ENCODE measurements at places on chromosomes 11 and 22.

- no peak for DNase-seq
Observed at GRCh38 chr11:35303596-35304385, 115.6 kb downstream of the SLC1A2 start.

- no peak for DNase-seq
Observed at GRCh38 chr11:130163346-130164220, 4.0 kb downstream of the ST14 start.

DNA sequence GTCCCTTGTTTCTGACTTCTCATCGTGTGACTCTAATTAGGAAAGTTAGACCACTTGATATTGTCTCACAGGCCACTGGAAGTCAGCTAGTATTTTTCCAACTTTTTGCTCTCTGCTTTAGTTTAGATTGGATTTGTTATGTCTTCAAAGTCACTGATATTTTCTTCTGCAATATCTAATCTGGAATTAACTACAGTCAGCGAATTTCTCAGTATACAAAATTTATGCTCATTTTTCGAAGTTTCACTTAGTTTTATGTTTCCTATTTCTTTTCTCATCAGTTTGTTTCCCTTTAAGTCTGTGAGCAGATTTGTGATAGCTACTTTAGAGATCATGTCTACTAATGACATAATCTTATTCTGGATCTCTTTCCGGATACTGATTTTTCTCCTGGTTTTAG, 1027.2 kb upstream of the CNTN5 start:
- no peak for DNase-seq

DNA sequence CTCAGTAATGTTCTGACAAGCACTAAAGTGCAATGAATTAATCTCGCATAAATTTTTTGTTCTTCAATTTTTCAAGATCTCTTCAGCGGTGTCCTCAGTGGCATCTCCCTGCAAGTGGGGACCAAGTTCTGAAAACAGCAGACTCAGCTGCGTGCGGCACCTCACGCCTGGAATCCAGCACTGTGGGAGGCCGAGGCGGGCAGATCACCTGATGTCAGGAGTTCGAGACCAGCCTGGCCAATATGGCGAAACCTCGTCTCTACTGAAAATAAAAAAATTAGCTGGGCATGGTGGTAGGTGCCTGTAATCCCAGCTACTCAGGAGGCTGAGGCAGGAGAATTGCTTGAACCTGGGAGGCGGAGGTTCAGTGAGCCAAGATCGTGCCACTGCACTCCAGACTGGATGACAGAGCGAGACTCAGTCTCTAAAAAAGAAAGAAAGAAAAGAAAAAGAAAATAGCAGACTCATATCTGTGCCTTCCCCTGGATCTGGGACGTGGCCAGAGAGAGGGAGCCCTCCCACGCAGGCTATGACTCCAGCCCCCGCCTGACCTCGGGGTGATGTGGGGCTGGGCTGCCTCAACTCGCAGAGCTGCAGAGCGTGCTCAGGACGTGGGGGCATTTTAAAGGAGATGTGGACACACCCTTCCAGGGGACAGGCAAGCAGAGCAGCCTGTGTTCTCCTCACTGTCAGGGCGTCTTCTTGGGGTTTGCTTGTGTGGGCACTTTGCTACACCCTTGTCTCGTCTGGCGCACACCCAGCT, 346.6 kb downstream of the BRD1 start:
- no peak for DNase-seq

- DNase-seq: no peak
Observed at GRCh38 chr11:14809466-14809865, 82.6 kb downstream of the CYP2R1 start.

DNA sequence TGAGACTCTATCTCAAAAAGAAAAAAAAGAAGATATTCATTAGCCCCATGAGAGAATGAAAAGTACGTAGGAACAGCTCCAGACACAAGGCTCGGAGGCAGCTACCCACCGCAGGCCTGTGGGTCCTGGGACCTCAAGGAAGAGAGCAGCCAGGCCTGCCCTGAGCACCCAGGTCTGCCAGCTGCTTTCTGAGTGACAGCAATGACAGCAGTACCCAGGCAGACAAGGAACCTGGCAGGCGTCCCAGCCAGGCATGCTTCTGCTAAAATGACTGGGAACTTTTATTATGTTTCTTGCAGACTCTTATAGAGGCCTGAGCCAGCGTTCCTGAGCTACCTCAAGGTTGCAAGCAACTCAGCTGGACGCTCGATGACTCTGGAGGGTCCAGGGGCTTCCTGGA, 31.6 kb downstream of the CPT1A start:
- no peak for DNase-seq

DNA sequence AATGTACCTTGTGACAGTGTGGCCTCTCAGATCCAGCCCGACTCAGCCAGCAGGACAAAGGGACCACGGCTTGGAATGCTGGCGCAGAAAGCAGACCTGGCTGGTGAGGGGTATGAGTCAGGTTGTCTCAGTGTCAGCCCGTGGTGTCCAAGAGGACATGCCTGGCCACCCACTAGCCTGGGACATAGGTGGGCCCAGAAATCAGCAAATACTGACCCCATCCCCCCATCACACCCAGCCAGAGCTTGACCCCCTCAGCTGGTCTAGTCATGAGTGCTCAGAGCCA, 4.5 kb downstream of the BANF1 start:
- no peak for DNase-seq

DNA sequence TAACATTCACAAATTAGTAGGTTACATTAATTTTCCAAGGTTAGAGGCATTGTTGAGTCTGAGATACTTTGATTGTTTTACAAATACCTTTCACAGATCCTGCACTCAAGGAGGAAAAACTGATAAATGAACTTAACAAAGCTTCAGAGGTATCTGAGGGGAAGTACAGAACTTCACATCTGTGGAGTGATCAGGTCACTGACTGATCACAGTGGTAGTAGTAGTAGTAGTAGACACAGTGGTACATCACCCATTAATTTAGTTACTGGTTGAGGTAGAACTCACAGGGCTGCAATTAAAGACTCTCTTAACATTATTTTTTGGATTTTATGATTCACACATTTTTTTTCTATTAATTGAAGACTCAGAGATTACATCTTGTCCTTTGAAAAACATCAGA, 56.7 kb downstream of the DCUN1D5 start:
- no peak for DNase-seq

DNA sequence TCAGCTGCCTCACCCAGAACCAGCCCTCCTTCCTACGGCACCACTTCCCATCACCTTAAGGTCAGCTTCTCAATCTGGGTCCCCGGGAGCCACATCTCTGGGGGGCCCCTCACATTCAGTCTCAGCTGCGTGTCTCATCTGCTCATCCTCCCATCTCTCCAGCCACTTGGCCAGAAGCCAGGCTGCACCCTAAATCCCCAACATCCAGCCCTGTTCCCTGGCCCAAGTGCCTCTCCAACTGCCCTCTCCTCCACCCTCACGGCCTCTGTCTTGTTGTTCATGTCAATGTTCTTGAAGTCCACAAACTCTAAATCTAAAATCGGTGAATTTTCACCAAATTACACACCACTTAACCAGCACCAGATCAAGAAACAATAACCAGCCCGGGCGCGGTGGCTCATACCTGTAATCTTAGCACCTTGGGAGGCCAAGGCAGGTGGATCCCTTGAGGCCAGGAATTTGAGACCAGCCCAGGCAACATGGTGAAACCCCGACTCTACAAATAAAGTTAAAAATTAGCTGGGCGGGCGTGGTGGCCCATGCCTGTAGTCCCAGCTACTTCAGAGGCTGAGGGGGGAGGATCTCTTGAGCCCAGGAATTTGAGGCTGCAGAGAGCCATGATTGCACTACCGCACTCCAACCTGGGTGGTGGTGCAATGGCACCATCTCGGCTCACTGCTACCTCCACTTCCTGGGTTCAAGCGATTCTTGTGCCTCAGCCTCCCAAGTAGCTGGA, 33.7 kb downstream of the A4GALT start:
- DNase-seq: no peak

- peak; percentile 26 for DNase-seq
Observed at GRCh38 chr11:57491371-57492061, 24.0 kb downstream of the SLC43A1 start.

DNA sequence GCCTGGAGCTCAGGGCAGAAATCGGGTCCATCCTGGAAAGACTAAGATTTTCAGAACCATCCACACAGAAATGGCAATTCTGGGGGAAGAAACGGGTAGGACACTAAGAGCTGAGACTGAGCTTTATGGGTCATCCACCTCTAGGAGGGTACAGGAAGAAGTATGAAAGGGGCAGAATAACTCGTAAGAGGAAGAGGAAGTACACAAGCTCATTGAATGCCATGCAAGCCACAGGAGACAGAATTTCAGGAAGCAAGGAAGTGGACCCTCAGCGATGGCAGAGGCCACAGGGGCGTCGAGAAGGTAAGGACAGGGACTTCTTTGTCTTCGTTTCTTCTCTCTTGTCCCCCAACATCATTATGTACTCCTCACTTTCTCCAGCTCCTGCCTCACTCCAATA, 169.6 kb downstream of the MAML2 start:
- no peak for DNase-seq

GRCh38 chr11:27250867-27251665, 111.9 kb downstream of the CCDC34 start:
- DNase-seq: no peak

- peak; percentile 31 for DNase-seq
Observed at GRCh38 chr22:50473088-50473487, 1.7 kb downstream of the SBF1 start.

DNA sequence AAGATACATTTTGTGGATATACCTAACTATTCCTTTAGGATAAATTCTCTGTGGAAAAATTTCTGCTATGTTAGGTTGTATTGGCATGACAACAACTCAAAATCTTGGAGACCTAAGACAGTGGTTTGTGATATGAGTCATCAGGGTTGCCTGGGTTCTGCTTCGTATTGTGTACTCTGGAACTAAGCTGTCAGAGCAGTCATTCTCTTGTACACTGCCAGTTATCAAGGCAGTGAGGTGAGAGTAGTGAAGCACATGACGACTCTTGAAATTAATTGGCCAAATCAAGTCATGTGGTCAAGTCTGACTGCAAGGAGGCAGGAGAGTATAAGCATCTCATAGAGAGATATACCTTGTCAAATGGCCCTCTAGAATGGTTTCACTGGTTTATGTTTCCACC, 104.4 kb downstream of the FANCF start:
- no peak for DNase-seq

DNA sequence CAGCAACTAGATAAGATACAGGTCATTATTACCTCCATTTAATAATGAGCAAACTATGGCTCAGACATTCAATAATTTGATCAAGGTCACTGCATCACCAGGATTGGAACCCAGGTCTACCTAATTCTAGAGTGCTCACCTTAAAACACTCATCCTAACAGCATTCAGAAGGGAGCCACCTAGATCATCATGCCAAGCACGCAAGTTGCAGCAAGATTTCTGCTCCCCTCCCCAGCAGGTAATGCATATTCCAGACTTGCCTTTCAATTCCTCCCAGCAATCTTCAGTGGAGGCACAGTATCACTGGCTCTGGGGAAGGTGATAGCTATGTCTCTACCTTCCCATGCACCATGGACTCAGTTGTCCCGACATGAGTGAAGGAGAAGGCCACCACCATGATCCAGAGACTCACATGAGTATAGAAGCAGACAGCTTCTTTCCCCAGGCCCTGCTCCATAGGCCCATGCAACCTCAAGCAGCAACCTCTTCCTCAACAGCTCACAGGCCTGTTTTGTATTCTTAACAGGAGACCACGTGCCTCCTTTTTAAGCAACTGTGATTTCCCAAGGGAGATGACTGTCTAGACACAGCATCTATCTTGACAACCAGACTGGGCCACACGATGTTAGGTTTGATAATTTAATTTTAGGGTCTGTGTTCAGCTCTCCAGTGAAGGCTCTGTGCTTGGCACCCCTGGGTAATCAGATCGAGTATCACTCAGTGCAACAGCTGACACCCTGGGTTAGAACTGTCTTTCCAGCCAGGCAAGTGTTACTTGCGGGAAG, 36.4 kb downstream of the RAB30 start:
- no peak for DNase-seq
